ENCODE measurements at places on chromosomes 1 and 21.

DNA sequence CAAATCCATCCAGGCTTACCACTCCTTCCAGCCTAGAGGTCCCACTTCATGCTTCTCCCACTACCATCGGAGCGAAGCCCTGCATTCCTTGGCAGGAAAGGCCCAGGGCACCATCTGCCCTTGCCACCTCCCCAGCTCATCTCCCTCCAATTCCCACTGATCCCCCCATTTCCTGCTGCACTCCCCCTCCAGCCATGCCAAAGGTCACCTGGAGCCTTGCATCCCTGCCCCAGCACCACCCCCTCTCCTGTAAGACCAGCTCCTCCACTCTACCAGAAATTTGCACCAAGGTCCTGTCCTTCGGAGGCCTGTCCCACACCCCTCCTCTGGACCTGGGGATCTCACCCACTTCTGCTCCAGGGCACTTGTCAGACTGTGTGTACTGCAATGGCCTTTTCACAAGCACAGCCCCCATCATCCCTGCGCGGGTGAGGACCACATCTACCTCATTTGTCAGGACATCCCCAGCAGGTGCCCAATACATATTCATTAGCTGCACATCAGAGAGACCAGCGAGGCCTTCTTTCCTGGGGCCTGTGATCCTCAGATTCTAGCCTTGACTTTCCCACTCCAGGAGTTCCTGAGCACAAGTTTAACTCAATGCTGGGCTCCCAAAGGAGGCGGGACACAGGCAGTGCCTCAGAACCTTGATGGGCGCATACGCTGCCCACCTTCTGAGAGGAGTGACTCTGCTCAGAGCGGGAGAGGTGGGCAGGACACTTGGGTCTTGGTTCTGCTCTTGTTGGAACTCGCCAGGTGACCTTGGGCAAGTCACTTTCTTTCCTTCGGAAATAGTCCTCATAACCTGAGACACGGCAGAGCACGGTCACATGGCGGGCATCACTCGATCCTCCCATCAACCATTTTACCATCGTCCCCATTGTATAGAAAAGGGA lies 49.9 kb upstream of the EDN2 start:
- no peak for DNase-seq

DNA sequence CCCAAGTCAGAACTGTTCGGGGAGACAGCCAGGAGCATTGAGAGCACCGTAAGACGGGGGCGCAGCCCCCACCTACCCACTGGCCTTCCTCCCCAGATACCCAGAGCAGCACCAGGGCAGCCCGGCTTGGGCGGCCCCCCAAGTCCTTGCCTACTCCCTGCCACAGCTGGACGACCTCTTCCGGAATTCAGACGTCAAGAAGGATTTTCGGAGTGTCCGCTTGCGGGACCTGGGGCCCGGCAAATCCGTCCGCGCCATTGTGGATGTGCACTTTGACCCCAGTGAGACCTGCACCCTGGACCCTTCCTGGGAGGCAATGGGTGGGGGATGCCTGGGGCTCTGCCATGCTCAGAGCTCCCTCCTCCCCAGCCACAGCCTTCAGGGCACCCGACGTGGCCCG lies 26.7 kb downstream of the RNF223 start:
- DNase-seq = no peak

- DNase-seq = no peak
Measured at GRCh38 chr21:34983680-34984086, 65.4 kb downstream of the RUNX1 start.

GRCh38 chr1:247078258-247079140 lies at the start of gene ZNF670:
ZNF670 (minus strand) TSS chr1:247078811; CDS start chr1:247078596, 215 bp downstream.
- DNase-seq = peak; percentile 80

GRCh38 chr1:26786437-26787380 lies 1.0 kb upstream of the PIGV start:
- no peak for DNase-seq

- DNase-seq = no peak
Measured at GRCh38 chr1:246921481-246921880, 10.3 kb downstream of the AHCTF1 start.

GRCh38 chr1:22919341-22920025 lies 53.2 kb downstream of the LACTBL1 start:
- no peak for DNase-seq

GRCh38 chr1:198651650-198652400 lies 13.0 kb downstream of the PTPRC start:
- DNase-seq = no peak

- DNase-seq = no peak
Measured at GRCh38 chr1:79791488-79792218, 785.1 kb upstream of the ADGRL4 start.

DNA sequence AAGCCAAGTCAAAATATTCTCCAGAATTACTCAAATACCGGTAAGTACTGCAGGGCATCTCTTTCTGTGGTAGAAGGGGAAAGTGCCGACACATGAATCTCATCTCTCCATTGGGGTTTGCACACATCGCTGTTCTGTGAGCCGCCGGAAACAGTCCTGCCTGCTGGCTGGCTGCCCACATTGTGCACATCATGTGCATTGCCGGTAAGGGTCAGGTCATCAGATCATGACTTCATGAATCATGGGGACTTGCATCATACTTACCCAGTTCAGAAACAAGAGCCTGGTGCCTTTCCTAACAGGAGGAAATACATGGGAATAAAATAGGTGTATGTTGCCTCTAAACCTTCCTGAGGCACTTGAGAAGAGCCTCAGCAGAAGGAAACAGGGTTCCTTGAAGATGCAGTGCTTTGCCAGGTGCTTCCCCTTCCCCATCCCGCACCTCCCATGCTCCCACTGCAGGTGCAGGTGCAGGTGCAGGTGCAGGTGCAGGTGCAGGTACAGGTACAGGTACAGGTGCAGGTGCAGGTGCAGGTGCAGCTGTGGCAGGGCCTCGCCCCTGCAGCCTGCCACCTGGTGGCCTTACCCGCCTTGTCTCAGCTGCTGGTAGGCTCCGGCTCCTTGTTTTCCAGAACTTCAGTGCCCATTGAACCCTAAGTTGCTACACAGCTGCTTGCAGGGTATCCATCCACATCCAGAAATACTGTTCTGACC lies 26.5 kb downstream of the GPR137B start:
- DNase-seq = no peak

- no peak for DNase-seq
Measured at GRCh38 chr21:14477133-14477532, 69.0 kb downstream of the SAMSN1 start.
